NCI-H524 treated with DMSO at 0.1 percent for 48 hours (cell line): ENCODE measurements at places on chromosomes 2 and 18.
A peak's percentile ranks its signal among the peaks of the same experiment; 100 is the strongest.

GRCh38 chr2:61736953-61737352 lies 116.9 kb downstream of the FAM161A start:
- DNase-seq: no peak

DNA sequence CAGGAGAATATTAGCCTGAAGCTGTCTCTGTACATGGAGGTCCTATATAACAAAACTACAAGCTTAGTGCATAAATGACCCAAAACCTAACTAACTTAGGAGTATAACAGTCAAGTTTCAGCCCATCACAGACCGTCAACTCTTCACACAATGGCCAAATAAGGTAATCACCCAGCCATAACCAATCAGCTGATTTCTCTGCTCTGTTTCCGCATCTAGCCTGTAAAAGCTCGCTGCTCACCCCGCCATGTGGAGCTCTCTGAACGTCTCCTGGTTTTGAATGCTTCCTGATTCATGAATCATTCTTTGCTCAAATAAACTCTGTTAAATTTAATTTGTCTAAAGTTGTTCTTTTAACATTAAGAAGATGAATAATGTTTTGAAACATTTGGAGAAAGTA lies 593.6 kb downstream of the TMX3 start:
- DNase-seq: no peak

GRCh38 chr2:123916531-123916930 lies 108.6 kb upstream of the CNTNAP5 start:
- DNase-seq: peak; percentile 61

DNA sequence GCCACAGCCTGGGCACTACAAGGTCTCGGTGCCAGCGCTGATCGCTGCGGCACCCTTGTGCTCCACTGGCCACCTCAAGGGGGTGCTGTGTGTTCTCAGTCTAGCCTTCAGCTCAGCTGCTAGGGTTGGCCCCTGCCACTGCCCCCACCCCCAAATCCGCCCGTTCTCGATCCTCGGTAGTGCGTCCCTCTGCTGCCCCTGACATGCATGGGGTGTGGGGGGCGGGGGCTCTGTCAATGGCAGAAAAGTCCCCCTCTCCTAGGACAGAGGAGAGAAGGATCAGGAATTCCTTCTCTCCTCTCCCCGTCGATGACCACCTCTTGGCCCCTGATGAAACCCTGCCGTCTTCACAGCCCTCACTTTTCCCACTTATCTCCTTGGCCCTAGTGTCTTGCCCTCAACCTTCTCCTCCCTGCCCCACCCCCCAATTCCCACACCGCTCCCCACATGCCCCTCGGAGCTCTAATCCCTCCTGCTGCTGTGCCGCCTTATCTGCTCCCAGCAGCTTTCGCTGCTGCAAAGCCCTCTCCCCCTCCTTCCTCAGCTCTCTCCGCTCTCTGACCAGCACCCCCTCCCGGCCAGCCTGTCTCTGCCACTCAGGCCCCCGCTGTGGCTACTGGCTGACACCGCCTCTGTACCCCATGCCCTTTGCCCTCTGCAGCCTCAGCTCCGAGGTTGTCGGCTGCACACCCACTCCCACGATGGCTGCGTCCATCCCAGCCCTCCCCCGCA lies 4.3 kb upstream of the ASIC4 start:
- peak; percentile 59 for DNase-seq

DNA sequence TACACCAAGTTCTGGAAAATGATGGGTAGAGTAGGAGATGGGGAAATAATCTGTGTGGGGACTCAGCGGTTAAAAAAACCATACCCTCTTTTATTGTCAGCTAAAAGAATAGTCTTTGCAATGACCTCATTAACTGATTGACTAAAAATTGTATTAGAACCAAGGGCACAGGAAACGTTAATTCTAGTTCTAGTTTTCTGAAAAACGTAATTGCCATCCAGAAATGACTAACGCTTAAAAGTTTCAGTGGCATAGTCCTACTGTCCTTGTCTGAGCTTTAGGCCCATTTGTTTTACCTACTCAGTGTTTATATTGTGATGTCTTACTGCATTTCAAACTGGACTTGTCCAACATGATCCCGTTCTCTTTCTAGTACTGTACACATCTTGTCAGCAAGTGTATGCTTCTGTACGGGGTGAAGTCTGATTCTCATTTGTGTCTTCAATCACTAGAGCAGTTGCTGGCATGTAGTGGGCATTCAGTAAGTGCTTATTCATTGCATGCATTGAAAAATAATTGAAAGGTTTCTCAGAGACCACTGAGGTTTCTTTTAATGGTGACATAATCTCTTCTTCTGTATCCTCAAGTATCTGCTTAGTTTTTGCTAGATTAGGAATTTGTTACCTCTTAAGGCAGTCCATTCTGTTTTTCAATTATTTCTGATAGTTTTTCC lies 81.5 kb downstream of the ZNF407 start:
- no peak for DNase-seq
